ENCODE measurements at places on chromosomes 6 and 20. TPM values are rescaled to one million over a fixed set of nuclear protein-coding genes. Genes with fewer than 3 reads are reported as not detected.

Gene CRNKL1
- 18.4 TPM for total RNA-seq

Gene SMLR1
- not detected for total RNA-seq

Gene SSTR4
- total RNA-seq = not detected

Gene RSPH9
- total RNA-seq = not detected

Gene DACT2
- total RNA-seq = not detected

Gene CST5
- not detected for total RNA-seq

Gene ARFGEF3
- not detected for total RNA-seq

Gene BRD2
- total RNA-seq = 221 TPM

Gene IFT52
- total RNA-seq = 34.5 TPM

Gene ADAM33
- total RNA-seq = not detected

Gene PABPC1L
- total RNA-seq = 81.0 TPM

Gene OLIG3
- not detected for total RNA-seq

Gene PDE10A
- total RNA-seq = not detected

Gene LTB
- 241 TPM for total RNA-seq

Gene LPA
- not detected for total RNA-seq

Gene COL20A1
- total RNA-seq = 3.1 TPM

Gene BANF2
- not detected for total RNA-seq

Gene ATF6B
- total RNA-seq = 51.3 TPM

Gene MUC22
- not detected for total RNA-seq

Gene MATN4
- total RNA-seq = not detected

Gene HLA-DOB
- total RNA-seq = 77.3 TPM

Gene THBD
- total RNA-seq = not detected

Gene ADGRB3
- not detected for total RNA-seq

Gene SLC24A3
- total RNA-seq = not detected

Gene CPXM1
- total RNA-seq = not detected

Gene TUBB1
- total RNA-seq = not detected

Gene SDHAF4
- 36.5 TPM for total RNA-seq

Gene DNMT3B
- 1.0 TPM for total RNA-seq

Gene TNF
- 233 TPM for total RNA-seq

Gene RWDD2A
- 2.0 TPM for total RNA-seq

Gene NUS1
- 10.1 TPM for total RNA-seq

Gene CCN6
- not detected for total RNA-seq

Gene OR2H2
- total RNA-seq = not detected

Gene TMEM170B
- total RNA-seq = 2.4 TPM

Gene DEFB132
- total RNA-seq = not detected

Gene HUS1B
- 2.2 TPM for total RNA-seq

Gene C20orf144
- 0.69 TPM for total RNA-seq

Gene XKR7
- total RNA-seq = under 0.01 TPM

Gene RGS17
- not detected for total RNA-seq

Gene PDE7B
- not detected for total RNA-seq

Gene PRPH2
- not detected for total RNA-seq

Gene ZNF217
- total RNA-seq = 2.2 TPM

Gene ZC2HC1B
- total RNA-seq = not detected

Gene MEI4
- not detected for total RNA-seq

Gene MCCD1
- total RNA-seq = not detected

Gene HLA-DQB1
- 126 TPM for total RNA-seq

Gene F13A1
- total RNA-seq = 0.78 TPM

Gene ENPP1
- total RNA-seq = 1.1 TPM

Gene VGLL2
- not detected for total RNA-seq

Gene MED20
- 31.5 TPM for total RNA-seq

Gene DAAM2
- not detected for total RNA-seq

Data from Karpas-422 (cell line).